ENCODE measurements at places on chromosomes 12 and 14.
A peak's percentile ranks its signal among the peaks of the same experiment; 100 is the strongest.

GRCh38 chr14:99430491-99430890 is 50.2 kb downstream of the SETD3 start:
- DNase-seq, result peak; percentile 26

GRCh38 chr14:94043111-94043755 is 17.1 kb downstream of the OTUB2 start:
- DNase-seq, result no peak

DNA sequence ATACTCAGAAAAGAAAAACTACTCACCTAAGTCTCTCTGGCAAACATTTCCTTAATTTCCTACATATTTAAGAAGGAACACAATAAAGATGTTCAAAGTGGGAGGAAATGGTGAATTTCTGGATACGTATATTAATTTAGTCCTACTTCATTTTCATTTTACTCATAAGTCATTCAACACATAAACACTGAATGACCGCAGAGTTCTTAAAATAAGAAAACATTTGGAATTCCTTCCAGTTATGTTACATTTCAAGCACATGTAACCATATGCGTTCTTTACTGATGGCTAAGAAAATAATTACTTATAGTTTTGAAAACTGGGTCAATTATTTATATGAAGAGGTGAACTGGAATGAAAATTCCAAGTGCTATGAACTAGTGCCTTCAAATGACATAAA is 409.3 kb downstream of the BCAT1 start:
- no peak for DNase-seq

GRCh38 chr12:117328556-117329100 is 32.8 kb downstream of the NOS1 start:
- DNase-seq, result no peak

- no peak for DNase-seq
Measured at GRCh38 chr14:90573385-90574105, 176.7 kb downstream of the CALM1 start.

DNA sequence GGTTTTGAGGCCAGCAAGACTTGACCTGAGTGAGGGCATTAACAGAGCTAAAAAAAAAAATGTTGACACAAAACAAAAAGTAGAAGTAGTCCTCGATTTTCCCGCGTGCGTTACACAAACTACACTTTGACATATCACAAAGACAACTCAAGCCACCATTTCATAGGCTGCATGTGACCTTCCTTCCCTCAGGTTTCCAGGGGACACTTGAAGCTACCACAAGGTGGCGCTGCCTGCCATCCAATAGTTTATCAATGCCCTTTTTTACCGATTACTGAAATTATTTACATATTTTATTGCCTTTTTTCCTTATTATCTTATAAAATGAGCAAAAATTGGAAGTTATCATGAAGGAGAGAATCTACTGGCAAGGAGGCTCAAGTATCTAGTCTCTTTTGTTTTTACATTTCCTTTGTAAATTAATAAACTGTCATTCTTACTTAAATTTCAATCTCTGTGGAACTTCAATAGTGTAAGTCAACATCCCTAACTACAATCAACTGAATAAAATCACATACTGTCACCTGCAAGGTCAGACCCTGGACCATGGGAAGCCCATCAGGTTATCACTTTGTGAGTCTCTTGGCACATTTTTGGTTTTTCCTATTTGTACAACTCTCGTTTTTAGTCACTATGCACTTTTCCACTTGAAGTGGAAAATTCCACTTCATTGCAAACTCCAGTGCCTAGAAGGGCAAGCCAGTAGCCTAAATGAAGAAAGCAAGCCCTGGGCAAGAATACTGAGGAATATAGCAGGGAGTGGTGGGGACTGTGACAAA is 84.6 kb upstream of the CPSF6 start:
- peak; percentile 59 for DNase-seq

- no peak for DNase-seq
Measured at GRCh38 chr14:73143003-73143402, 6.7 kb downstream of the PSEN1 start.

DNA sequence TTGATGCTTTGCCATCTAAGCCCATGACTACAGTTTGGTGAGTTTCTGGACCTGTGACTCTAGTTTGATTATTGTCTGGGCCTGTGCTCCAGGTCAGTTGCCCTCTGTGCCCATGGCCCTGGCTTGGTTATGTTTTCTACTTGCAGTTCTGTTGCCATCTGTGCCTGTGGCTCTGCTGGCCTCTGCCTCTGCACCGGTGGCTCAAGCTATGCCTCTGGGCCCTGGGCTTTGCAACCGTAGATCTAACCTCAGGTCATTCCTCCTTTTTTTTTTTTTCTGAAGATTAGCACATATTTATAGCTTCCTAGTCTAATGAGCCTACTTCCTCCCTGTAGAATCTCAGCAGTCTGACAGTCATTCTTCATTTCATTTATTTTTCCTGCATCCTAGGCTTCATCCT is 161.2 kb downstream of the CCDC91 start:
- DNase-seq, result no peak

- DNase-seq, result no peak
Measured at GRCh38 chr14:35333797-35334743, 41.9 kb downstream of the PSMA6 start.

- DNase-seq, result no peak
Measured at GRCh38 chr14:73140811-73141323, 4.6 kb downstream of the PSEN1 start.

DNA sequence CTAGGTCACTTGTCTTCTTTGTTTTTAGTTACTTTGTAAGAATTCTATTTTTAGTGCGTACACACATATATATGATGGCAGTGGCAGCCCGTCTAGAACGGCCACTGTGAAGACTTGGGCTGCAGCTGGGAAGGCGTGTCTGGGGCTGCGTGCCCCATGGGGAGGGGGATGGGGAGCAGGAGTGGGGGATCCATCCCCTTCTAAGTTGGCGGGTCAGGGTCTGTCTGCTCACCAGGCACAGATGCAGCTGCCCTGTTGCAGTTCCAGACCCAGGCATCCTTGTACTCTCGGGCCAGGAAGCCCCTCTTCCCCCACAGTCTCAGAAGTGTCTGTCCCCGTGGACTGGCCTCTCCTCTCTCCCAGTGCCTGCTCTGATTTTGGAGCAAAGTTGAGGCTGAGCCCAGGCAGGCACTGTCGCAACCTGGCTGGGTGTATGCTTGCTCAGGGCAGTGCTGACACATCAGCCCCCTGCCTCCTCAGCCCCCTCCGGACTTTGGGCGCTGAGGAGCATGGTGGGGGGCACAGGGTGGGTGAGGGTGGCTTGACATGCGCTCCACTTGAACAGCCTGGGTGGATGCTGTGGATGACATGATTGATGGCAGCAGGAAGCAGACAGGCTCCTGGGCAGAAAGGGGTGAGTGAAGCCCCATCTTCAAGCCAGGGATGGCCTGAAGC is 271.2 kb upstream of the NAV3 start:
- no peak for DNase-seq
